Mesenteric fat pad (tissue), 1 donor: ENCODE measurements at places on chromosomes 1 and 21. TPM values are rescaled to one million over a fixed set of nuclear protein-coding genes. Genes with fewer than 3 reads are reported as not detected.

Gene NBPF4
- total RNA-seq = not detected

Gene GJC2
- 2.6 TPM for total RNA-seq

Gene ERG
- 37.4 TPM for total RNA-seq

Gene TPTE
- total RNA-seq = not detected

Gene JAM2
- 13.3 TPM for total RNA-seq

Gene MIER1
- 33.3 TPM for total RNA-seq

Gene PTGER3
- total RNA-seq = 253 TPM

Gene SSX2IP
- 1.8 TPM for total RNA-seq

Gene EPS8L3
- 0.58 TPM for total RNA-seq

Gene WDR47
- total RNA-seq = 14.6 TPM

Gene SPAG17
- total RNA-seq = not detected

Gene CFAP74
- not detected for total RNA-seq

Gene SPRR2A
- total RNA-seq = not detected

Gene UTS2
- total RNA-seq = not detected

Gene FCRL2
- not detected for total RNA-seq

Gene CFHR3
- 0.39 TPM for total RNA-seq

Gene MYCL
- total RNA-seq = 0.32 TPM

Gene C8A
- total RNA-seq = not detected
